ENCODE measurements at places on chromosomes 16 and 17. TPM values are rescaled to one million over a fixed set of nuclear protein-coding genes. Genes with fewer than 3 reads are reported as not detected.
A peak's percentile ranks its signal among the peaks of the same experiment; 100 is the strongest.

DNA sequence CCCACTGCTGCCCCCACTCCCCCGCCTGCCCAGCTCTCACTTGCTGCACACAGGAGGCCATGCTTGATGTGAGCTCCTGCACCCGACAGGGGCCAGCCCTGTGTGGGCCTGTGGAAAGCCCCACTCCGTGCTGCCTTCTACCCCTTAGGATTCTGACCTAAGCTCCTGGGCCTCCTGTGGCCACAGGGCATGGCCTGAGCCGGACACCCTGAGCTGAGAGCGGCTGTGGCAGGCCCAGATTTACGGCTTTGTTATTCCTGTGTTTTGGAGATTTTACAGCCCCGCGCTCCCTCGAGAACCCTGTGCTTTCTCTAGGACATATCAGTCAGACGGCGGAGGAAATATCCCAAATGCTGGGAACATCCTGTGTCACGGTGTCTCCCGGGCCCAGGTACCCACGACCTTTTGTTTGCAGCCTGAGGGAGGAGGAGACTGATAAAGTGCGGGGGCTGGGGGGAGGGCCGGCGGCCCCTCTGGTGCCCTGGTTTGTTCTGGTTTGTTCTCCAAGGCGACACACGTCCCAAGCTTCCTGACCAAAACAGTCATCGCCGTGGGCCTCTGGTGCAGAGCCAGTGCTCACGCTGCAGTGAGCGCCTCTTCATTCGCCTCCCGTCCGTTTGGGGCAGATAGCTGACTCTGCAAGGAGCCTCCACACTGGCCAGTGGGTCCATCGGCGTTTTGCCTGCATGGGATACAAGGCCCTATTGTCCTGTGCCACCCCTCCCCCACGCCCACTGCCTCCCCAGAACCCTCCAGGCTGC, 363.4 kb downstream of the C16orf95 start:
- DNase-seq = no peak

DNA sequence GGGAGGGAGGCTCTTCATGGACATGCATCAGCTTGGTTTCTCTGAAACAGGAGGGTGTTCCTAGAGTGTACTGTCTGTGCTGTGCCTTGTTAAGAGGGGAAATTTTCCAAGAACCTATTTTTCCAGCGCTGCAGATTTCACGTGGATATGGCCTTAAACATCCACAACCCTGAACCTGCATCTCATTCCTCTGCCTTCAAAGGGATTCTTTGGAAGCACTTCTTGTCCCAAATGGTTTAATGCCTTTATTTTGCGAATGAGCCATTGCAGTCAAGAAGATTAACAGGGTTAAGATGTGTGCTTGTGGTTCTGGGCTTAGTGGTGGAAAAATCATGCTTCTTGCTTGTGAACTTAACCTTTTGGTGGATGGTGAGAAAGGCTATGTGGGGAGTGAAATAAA, 161.2 kb downstream of the XYLT1 start:
- DNase-seq = no peak

DNA sequence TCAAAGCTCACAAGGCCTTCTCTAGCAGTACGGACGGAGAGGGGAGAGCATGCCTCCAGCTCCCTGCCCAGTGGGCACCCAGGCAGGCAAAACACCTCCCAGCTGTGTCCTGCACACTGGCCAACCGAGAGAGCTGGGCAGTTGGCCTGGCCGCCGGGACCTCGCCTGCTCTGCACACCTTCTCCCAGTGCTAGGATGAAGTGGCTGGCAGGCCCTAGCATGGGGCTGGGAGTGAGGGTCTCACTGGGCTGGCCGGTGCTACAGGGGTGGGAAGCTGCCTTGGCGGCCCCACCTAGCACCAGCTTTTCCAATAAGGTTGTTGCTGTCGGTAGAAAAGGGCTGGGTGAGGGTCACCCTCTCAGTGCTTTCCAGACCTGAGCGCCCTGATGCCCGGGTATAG, 60.2 kb downstream of the SDK2 start:
- DNase-seq = no peak

DNA sequence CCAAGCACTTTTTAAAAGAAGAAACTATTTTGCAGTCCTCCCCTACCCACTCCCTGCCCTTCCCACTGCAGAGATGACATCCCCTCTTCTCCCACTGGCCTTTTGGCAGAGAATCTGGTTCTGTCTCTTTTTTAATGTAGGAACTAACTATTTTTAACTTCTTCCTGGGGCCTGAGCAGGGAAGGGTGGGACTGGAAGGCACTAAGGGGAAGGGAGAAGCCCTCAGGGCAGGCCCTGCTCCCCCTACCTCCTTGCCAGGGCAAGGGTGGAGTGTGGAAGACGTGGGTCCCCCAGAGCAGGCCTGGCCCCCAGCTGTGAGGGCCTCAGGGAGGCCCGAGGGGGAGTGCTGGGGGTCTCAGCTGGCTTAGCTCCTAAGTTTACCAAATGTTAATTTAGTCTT, 19.5 kb downstream of the UNC13D start:
- no peak for DNase-seq

- DNase-seq = no peak
Observed at GRCh38 chr16:26993963-26994362, 72.8 kb upstream of the C16orf82 start.

DNA sequence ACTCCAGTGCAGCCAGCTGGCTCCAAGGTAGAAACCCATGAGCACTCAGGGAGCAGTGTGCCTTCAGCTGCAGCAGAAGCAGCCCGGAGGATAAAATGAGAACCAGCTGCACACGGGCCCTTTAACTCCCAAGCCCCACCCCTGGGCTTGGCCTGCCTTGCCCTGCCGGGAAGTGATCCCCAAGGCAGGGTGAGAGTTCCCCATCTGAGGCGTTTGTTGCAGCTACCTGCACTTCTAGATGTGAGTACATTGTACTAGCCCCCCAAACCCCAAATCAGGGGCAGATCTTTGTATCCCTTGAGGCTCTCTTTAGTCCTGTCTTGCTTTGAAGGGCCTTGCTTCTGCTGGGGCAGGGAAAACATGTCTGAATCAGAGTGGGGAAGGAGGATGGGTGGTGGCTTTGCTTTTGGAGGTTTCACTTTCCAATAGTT, at the start of gene MVP:
Gene MVP, plus strand, starts transcription at position 192 of the 431 bp plus-strand sequence. CDS start 10,088 bp downstream, outside the sequence.
- peak; percentile 77 for DNase-seq

DNA sequence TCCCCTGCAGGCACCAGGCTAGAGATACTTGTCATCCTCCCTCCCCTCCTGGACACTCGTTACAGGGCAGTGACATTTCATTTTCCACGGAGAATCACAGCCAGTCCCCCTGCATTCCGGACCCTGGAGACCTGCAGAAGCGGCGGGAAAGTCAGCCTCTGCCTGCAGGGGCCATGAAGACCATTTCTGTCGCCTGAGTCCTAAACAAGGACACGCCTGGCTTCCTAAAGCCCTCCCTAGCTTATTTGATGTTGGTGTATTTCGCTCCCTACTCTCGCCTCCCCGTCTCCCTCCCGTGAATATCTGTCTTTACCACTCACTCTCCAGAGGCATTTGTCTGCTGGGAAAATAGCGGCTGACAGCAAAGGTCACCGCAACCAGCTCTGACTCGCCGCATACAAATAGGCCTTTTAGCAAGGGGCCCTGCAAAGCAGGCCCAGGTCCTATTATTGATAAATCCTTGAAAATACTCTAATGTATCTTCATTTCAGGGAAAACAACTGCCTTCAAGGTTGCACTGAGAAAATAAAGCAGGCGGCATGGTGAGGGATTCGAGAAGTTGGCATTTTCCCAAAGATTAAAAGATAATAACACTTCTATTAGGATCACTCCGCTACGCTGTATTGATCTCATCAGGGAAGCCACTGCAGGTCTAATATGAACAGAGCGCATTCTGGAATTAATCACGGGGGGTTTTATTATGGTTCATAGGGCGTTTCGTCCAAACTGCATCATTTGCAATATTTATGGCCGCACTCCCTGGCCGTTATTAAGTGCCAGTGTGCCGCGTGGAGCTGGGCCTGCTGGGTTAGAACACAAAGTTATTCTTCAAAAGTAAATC, 447.1 kb upstream of the CDH5 start:
- no peak for DNase-seq

- DNase-seq = no peak
Observed at GRCh38 chr17:64622931-64623654, 39.0 kb downstream of the SMURF2 start.

DNA sequence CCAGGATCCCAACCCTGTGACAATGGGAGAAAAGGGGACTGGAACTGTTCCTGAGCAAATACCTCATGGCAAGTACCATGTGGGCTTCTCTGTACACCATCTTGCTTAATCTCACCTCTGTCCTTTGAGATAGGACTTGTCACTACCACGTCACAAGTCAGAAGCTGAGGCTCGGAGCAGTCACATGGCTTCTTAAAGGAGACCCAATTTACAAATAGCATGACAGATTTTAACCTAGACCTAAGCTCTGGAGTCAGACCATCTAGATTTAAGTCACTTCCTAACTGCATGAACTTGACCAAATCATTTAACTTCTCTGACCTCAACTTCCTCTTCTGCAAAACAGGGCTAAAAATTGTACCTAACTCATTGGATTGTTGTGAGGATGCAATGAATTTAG, 36.0 kb upstream of the CCL1 start:
- DNase-seq = no peak

Gene CDH13
- total RNA-seq = not detected

Gene PIK3R6
- total RNA-seq = 0.63 TPM

Gene RCVRN
- not detected for total RNA-seq

Gene CACNA1H
- total RNA-seq = 0.26 TPM

Gene HBZ
- not detected for total RNA-seq

Gene TNS4
- total RNA-seq = 15.2 TPM
